NCI-H82 (cell line): ENCODE measurements at places on chromosomes 7 and 10.

GRCh38 chr7:37684927-37685326 is 1.4 kb downstream of the GPR141 start:
- DNase-seq = no peak

GRCh38 chr7:47330026-47330425 is 251.9 kb downstream of the TNS3 start:
- DNase-seq = no peak

DNA sequence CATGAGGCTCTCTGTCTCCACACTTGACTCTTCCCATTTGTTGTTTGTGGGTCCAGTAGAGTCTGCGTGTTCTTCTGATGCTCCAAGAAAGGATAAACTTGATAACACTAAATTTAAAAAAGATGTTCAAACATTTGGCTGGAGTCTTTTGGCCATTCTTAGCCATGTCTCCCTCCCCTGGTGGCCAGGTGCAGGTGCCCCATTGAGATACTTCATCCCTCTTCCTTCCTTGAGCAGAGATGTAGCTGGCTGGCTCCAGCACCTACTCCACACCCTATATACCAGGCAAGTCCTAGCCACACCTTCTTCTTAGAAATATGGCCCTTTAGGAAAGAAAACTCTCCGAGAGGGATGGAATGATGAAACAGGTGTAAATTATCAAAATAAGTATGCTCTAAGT is 103.2 kb upstream of the GJD4 start:
- no peak for DNase-seq

DNA sequence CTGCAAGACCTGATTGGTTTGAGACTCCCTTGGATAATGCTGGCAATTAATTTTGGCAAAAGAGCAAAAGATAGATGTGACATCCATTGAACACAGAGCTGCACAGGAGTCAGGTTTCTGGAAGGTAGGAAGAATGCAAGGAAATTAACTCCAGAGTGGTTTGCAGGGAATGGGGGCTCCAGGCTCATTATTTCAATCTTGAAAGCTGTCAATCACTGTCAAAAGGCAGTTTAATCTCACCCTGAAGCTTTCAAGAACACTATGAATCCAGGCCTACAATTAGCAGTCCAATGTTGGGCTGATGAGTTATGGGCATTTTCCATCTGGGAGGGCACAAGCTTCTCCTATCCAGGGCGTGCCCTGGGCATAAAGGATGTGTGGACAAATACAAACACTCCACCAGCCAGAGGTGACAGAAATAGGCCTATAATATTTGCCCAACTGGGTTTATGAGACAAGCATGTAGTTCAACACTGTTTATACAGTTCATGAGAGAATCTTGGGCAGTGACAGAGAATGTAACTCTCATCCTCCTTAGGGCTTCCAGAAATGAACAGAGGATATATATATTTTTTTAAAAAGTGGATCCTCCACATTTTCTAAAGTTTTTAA is 80.5 kb downstream of the KCNMA1 start:
- no peak for DNase-seq

- no peak for DNase-seq
Observed at GRCh38 chr10:6864142-6864541, 284.1 kb upstream of the PRKCQ start.

GRCh38 chr10:129952378-129953118 is 11.5 kb downstream of the EBF3 start:
- DNase-seq = no peak

- DNase-seq = no peak
Observed at GRCh38 chr7:117597755-117598154, 117.9 kb downstream of the CFTR start.

DNA sequence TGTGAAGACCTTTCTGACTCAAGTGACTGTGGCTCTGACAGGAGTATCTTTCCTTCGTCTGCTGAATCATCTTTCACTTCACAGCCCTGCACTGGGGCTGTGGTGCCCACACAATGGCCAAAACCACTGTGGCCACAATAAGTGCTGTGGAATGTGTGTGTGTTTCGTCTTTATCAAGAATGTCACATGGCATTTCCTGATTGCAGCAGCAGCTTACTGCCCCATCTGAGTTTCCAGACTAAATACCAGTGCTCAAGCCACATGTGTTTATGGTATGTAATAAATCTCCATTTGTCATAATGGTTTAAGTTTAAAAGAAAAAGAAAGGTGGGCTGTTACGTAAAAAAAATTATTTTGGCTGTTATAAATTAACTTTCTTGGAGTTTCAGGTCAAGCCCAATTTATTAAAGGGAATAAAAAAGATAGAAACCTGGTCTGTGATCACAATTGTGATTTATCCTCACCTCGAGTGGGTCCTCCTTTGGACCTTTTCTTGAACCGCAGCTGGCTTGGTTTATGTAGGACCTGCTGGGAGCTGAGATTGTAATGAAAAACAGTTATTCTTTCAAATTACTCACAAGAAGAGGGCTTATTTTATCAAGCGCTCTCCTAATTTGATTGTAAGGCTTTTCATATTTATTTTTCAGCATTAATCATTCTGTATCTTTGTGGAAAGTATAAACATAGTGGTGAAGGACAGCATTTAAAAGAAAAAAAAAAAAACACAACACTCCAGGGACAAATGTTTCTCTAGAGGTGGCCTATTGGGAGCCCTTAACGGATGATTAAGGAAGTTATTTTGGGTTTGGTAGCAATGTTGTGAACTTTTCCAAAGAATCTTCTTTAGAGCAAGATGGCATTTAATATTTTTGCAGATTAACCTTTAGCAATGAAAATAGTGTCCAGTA is 116.2 kb downstream of the LRMDA start:
- no peak for DNase-seq

DNA sequence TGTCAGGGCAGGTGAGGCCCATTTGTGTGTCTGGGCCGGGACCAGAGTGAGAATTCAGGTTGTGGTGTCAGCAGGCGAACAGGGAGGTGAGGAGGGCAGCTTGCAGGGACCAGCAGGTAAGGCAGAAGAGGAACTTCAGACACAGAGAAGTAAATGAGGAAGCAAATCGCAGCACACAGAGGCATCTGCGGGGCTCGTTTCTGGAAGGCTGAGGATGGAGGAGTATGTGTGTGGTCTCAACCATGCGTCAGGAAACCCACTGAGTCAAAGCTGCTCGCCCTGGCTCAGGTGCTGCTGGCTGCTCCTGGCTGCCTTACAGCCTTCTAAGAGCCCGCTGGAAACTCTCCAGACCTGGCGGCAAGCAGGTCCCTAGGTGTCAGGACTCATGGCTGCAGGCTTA is 26.9 kb upstream of the PITRM1 start:
- DNase-seq = no peak

DNA sequence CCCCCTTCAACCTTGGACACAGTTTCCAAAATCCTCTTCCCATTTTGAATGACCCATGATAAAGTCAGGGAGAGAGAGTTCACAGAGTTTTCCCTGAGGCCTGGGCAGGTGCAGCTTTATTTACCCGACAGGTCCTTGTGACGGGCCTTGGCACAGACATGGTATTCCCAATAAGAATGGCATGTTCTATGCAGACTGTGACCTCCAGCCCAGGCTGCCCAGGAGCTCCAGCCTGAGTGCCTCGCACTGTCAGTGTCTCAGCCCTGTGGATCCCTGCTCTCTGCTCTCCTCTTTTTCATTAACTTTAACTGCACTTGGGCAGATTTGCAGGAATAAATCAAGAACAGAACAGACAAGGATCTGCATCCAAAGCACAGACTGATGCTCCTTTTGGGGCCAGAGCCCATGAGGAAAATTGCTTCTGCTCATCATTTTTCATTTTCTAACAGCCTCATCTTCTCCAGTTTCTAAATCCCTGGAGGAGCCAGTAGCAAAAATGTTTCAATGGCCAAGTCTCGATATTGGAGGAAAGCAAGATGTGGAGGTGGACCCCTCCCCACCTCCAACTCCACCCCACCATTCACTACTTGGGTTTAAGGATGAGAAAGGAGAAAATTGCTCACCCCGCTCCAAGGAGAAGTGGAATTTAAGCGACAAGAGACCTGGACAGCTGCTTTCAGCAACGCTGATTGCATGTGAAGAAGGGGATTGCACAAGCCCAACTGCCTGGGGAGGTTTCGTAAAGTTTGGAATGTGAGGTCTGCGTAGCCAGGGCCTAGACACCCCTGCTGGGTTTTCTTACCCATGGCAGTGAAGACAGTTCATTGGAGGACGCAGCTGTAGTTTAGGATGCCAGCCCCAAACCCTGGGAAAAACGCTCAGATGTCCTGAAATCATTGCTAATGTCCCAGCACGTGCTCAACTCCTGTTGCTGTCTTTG is 225.9 kb downstream of the WDR11 start:
- DNase-seq = no peak

- DNase-seq = peak; percentile 90
Observed at GRCh38 chr7:41113719-41114118, 589.2 kb downstream of the INHBA start.

GRCh38 chr7:40297741-40298311 is 163.0 kb downstream of the SUGCT start:
- no peak for DNase-seq
